ENCODE measurements at places on chromosomes 12 and 14.

GRCh38 chr14:21734457-21735074 lies 60.9 kb upstream of the OR4E1 start:
- peak; percentile 6 for DNase-seq

GRCh38 chr12:1252758-1253157 lies 261.7 kb downstream of the ERC1 start:
- DNase-seq: no peak

GRCh38 chr14:105480807-105481801 lies 5.6 kb upstream of the CRIP1 start:
- peak; percentile 92 for DNase-seq

DNA sequence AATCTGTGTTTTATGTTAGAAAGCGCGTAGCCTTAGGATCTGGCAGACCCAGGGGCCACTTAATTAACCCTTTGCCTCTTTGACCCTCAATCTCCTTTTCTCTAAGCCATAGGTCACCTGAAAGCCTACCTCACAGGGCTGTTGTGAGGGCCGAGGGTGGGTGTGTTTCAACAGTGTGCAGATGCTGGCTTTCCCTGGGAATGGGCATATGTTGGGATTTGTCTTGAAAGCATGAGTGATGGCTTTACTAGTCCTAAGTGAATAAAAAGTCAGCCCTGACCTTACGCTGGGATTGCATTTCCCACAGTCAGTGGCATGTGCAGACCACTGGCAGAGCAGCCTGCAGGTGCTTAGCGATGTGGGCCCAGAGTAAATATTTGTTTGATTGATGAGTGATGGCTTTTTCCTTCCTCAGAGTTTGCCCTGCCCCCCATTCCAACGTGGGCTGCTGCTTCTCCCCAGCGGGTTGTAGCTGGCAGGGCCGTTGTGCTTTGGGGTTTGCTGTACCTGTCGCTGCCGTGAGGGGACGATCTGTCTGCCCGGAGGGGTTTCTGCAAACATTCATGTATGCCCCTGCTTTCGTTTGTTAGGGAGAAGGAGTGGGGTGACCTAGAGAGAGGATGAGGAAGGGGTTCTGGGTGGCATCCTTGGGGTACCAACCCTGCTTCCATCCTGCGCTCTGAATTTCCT lies 31.5 kb downstream of the MEG3 start:
- no peak for DNase-seq

- DNase-seq: no peak
These were observed 422.9 kb upstream of the OR4E1 start for GRCh38 chr14:22096514-22096895.

DNA sequence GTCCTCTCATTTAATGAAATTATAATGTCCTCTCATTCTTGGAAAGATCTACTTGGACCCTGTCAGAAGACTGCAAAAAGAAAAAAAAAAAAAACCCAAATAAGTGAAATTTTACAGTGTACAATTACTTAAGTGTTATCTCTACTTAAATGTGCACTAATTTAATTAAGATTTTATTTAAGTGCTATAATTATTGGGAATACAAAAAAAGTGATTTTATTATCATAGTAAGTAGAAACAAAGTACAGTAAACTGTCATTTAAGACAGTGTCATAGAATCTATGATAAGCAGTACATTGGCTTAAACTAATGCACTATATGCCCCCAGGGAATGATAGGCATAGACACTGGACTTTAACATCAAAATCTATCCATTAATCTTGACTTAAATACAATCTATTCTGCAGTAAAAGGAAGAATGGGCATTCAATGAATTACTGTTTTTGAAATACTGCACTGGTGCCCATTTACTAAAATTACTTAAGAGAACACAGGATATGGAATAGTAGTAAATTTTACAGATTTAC lies 23.3 kb downstream of the INSM2 start:
- no peak for DNase-seq
